ENCODE measurements at places on chromosomes 3 and 15. TPM values are rescaled to one million over a fixed set of nuclear protein-coding genes. Genes with fewer than 3 reads are reported as not detected.

The STX19 gene
- not detected for total RNA-seq

The BMF gene
- total RNA-seq = 16.8 TPM

The HIGD2B gene
- total RNA-seq = 0.27 TPM

The MED12L gene
- total RNA-seq = 1.8 TPM

The CLDN16 gene
- not detected for total RNA-seq

The GANC gene
- total RNA-seq = 19.0 TPM
